ENCODE measurements at places on chromosomes 6 and 20.

- no peak for DNase-seq
These were observed 59.2 kb downstream of the STMND1 start for GRCh38 chr6:17161076-17161475.

DNA sequence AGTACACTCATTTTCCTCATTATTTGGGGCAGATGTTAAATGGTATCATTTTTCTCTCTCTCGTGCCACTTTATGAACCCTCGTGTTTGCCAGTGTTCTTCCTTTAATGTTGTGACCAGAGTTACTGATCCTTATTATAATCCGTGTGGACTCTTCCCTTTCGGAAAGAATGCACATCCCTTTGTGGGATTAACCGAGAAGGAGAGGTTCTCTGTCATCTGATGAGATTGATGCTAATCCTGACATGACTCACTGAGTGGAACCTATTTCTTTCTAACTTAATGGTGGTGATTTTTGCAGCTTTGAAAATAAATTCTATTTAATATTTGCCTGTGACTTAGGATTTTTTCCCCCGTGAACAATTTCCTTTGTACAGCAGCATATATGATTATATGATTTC is 300.0 kb upstream of the MAN1A1 start:
- no peak for DNase-seq

- DNase-seq, result no peak
These were observed 34.7 kb upstream of the KCNB1 start for GRCh38 chr20:49516916-49517804.

DNA sequence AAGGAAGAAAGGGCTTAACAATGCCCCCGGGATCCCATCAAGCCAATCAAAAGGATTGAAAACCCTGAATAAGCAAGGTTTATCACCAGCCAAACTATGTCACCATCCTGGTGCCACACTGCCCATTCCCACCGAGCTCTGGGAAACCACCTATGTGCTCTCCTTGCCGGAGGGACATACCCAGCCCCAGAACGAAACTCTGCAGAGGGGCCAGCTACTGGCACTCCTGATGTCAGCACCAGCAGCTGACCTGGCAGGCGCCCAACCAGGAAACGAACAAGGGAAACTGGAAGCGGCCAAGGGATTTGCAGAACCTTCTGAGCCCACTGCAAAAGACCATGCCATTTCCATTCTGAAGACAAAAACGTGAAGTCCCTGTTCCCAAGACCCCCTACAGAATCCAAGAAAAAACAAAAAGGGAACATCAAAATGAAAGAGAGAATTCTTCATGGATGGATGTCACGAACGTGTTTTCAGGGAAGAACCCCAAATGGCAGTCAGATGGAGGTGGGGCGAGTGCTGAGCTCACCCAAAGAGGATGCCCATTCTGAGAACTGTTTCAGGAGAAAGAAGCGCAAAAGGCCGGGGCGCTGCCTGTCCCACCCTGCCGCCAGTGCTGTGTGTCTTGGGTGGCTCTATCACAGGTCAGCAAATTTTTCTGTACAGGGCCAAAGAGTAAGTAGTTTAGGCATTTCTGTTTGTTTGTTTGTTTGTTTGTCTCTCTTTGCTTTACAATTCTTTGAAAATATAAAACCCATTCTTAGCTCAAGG is 305.2 kb downstream of the ESR1 start:
- no peak for DNase-seq

- DNase-seq, result no peak
These were observed 15.3 kb downstream of the PCIF1 start for GRCh38 chr20:45949542-45950329.

DNA sequence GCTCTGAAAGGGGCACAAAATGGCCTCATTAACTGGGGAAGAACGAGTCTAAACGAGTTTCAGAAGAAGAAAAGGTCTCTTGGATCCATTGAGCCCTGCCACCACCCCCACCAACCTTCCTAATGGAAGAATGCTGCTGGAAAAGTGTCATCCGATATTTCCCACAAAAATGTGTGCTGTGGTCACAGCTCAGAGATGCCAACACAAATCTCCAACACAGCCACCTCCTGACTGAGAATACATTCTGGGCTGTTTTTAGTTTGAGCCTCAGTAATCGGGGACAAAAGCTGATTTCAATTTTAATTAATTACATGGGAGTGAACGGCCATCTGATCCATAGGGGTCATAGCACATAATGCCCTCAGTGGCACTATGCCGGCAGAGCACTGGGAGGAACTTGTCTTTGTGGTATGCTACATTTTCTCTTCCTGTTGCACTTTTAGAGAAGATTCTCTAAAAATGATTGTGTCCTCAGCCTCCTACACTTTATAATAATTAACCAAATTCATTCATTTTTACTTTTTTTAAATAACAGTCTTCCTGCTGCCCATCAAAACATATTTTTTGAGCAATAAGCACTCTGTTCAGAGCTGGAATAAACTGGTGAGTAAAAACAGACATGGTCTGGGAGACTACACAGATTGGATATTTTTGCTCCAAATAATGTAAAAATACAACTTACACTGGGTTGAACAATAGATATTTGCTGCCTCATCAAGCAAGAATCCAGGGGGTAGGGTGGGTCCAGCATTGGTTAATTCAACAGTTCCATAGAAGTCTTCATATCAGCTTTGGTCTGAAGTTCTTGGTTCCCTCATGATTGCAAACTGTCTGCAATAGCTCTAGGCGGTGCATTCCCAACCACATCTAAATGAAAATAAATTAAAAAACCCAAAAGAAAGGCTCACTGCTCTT is 143.6 kb upstream of the TMEM170B start:
- DNase-seq, result no peak

GRCh38 chr20:53343448-53343847 is 250.2 kb downstream of the ZNF217 start:
- DNase-seq, result no peak

- no peak for DNase-seq
These were observed 42.9 kb downstream of the ID4 start for GRCh38 chr6:19880066-19880465.
